ACHN (cell line): ENCODE measurements at places on chromosomes 3 and 15.

DNA sequence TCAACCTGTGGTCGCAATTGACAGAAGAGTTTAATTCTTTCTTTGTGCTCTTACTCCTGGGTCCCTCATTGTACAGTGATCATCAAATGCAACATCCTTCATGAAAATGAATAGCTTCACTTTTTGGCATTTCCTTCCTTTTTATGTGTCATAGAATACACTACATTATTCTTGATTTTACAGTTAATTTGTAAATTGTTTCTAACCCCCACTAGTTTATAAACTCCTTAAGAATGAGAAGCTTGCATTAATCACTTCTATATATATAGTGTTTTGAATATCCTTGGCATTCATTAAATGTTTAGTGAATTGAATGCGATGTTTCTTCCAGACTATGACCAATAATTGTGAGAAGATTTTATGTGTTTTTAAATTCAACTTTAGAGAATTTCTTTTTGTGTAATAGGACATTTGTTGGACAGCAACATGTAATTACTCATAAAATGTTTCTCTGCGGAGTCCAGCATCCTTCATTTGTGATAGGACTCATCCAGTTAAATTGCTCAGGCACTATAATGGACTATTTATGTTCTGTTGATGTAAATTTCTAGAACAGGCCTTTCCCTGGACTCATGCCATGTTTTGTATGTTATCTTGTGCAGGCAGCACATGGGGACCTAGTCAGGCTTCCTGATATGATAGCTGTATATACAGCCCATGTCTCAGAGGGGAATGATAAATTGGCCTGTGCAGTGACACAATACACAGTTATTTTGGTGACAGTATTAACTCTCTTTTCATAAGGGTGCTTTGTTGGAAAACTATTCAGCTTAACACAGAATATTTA lies 51.3 kb downstream of the MBNL1 start:
- no peak for DNase-seq

- no peak for DNase-seq
Observed at GRCh38 chr3:76122007-76122406, 336.7 kb upstream of the ZNF717 start.

- DNase-seq = no peak
Observed at GRCh38 chr3:139204728-139205127, 139.1 kb upstream of the MRPS22 start.

- no peak for DNase-seq
Observed at GRCh38 chr15:25171856-25172687, 217.3 kb downstream of the SNRPN start.

GRCh38 chr3:16520970-16521881 lies 7.7 kb upstream of the RFTN1 start:
- DNase-seq = no peak

- no peak for DNase-seq
Observed at GRCh38 chr15:76979331-76979925, 15.5 kb upstream of the PSTPIP1 start.

GRCh38 chr15:40032125-40032839 lies 6.7 kb downstream of the SRP14 start:
- DNase-seq = no peak

DNA sequence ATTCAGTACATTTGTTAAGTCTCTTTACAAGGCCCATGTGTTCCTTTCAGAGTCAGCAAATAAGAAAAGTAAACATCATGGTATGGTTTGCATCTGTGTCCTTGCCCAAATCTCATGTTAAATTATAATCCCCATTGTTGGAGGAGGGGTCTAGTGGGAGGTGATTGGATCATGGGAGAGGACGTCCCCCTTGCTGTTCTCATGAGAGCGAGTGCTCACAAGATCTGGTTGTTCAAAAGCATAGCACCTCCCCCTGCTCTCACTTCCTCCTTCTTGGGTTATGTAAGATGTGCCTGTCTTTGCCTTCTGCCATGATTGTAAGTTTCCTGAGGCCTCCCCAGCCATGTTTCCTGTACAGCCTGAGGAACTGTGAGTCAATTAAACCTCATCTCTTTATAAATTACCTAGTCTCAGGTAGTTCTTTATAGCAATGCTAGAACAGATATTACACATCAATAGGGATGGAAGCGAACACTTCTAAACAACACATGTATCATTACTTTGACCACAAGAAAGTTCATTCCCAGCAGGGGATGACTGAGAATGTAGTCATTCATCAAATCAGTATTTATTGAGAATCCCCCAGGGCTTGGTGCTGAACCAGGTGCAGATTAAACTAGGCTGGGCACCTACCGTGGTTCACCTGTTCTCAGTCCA lies 4.1 kb downstream of the EFCAB12 start:
- DNase-seq = no peak

DNA sequence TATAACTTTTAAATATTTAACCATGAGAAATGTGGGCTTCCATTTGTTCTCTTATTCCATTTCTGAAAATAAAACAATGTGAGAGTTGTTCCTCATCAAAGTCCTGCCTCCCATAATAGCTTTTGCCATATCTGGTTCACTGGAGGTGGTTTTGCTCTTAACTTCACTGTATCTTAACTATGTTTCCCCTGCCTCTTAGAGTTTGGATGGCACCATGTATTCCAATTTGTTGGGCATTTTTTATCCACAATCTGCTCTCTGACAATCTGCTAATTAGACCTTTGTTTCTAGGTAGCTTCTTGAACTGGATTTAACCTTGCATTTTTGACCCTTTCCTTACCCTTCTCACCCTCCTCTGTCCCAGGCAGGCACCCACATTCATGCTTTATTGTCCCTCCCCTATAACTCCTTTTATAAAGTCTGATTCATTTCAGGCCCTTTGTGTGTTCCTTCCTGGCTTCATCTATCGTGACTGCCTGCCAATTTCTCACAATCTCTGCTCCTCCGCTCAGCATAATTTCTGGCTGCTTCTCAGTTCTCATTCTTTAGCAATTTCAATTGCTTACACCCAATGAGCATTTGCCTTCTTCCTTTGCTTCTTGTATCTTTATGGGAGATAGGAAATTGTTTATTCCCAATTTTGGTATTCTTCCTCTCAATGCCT lies 144.2 kb upstream of the ARHGEF26 start:
- no peak for DNase-seq

GRCh38 chr3:127671523-127672428 lies 976 bp upstream of the ABTB1 start:
- DNase-seq = no peak

GRCh38 chr15:59591356-59591755 lies 20.2 kb upstream of the GCNT3 start:
- no peak for DNase-seq

GRCh38 chr3:73556520-73557372 lies 68.0 kb downstream of the PDZRN3 start:
- DNase-seq = no peak

- DNase-seq = no peak
Observed at GRCh38 chr15:50513001-50513400, 33.5 kb downstream of the USP50 start.

- no peak for DNase-seq
Observed at GRCh38 chr3:153679714-153680113, 441.5 kb upstream of the ARHGEF26 start.
